Right lobe of liver (tissue), 6 donors: ENCODE measurements at places on chromosomes 1 and 21. TPM values are rescaled to one million over a fixed set of nuclear protein-coding genes. Genes with fewer than 3 reads are reported as not detected.

LAPTM5 gene
- total RNA-seq: 39.1 TPM

INSRR gene
- not detected for total RNA-seq

C1QTNF12 gene
- 1.4 TPM for total RNA-seq

ERO1B gene
- total RNA-seq: 18.4 TPM

GPATCH3 gene
- total RNA-seq: 7.4 TPM

AJAP1 gene
- 0.06 TPM for total RNA-seq

HTR1D gene
- total RNA-seq: not detected

CSMD2 gene
- total RNA-seq: not detected

MAEL gene
- 0.15 TPM for total RNA-seq

ANGPTL3 gene
- total RNA-seq: 242 TPM

PTPN7 gene
- 5.1 TPM for total RNA-seq
